Kidney glomerular epithelial cell (primary cell): ENCODE measurements at places on chromosomes 4 and X.
A peak's percentile ranks its signal among the peaks of the same experiment; 100 is the strongest.

- DNase-seq = peak; percentile 79
These were observed 280.3 kb downstream of the ARAP2 start for GRCh38 chr4:35963974-35964515.

DNA sequence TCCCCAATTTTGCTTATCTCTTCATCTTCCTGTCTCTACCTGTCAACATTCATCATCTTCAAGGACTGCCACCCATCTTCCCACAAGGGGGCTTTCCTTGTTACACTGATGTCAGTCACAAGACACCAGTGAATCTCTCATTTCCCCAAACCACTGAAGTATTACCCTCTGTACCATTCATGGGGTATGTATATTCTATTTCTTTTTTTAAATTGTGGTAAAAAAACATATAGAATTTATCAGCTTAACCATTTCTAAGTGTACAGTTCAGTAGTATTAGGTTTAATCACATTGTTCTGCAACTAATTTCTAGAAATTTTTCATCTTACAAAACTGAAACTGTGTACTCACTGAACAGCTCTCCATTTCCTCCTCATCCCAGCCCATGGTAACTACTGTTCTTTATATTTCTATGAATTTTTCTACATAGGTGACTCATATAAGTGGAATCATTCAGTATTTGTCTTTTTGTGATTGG, 98.6 kb downstream of the LARP7 start:
- DNase-seq = no peak

- no peak for DNase-seq
These were observed 154.3 kb downstream of the CAMK2D start for GRCh38 chr4:113607147-113607720.

DNA sequence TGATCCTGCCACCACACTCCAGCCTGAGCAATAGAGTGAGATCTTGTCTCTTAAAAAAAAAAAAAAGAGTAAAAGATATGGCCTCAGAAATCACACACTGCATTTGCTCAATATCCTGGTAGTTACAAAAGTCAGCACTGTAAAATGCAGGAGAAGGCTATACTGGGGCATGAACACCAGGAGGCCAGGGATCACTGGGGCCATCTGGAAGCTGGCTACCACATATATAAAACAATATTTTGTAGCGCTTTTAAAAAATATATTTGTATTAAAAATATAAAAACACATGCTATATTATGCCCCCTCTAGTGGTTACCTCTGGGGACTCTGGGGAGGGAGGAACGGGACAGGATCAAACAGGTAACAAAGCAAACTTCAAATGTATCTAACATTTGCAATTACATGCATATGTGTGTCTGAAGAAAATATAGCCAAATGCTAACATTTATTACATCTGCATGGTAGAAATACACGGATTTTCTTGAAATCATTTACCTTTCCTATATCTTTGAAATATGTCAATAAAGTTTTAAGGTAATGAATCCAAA, 4.0 kb downstream of the C4orf46 start:
- DNase-seq = no peak

DNA sequence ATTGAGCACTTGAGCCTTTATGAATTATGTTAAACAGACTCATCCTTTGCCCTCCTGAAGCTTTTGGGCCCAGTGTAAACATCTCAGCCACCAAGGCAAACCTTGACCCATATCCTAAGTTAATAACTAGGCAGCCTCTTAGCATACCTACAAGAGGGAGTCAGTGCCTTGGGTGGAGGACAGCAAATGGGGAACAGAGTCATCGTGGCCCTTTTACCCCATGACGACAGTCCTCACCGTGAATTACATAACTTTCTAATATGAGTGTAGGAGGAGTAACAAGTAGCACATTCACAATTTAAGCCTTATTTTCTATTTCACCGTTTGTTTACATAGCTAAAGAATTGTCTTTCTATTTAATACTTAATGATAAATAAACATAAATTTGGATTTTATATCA, 16.8 kb downstream of the CLDN22 start:
- DNase-seq = no peak

DNA sequence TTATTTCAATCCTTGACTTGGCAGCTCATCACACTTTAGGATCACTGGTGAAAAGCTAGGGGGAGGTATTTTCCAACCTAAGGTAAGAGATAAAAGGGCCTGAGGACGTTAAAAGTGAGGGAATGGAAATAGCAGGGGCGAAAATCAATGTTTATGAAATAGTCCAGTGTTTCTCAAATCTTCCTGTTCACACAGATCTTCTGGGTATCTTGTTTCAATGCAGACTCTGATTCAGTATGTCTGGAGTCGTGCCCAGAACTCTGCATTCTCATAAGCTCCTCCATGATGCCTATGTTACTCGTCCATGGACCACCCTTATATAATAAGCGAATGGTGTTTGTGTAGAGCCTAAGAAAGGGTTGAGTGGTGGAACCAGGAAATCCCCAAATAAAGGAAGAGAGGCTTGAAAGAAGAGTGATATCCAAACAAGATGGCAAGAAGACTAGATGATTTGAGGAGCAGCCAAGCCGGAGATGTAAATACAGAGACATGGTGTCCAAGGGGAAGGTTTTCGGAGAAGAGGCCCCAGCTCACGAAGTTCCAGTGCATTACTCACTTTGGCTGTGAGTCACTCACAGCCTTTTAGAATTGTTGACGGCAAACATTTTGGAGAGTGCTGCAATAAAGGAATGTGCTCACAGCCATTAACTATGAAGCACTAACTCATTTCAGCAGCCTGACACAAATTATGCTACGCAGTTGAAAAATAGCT, 215.6 kb upstream of the PPARGC1A start:
- no peak for DNase-seq
